CD4-positive, alpha-beta T cell treated with Interleukin-4 for 1 hour (primary cell): ENCODE measurements at places on chromosomes 1 and 21.

DNA sequence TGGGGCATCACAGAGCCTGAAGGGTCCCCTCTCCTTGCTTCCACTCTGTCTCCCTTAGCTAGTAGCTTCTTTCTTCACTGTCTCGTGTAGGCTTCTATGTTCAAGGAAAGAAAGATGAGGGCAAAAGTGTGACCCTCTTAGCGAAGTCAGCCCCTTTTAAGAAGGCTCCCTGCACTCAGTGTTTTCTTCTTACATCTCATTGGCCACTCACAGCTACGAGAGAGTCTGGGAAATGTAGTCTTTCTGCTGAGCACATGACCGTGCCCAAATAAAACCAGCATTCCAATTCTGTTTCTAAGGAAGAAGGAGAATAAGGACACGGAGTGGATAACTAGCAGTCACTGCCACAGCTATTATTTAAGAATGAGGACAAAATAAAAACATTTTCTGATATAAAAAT is 104.9 kb upstream of the TNR start:
- no peak for DNase-seq

DNA sequence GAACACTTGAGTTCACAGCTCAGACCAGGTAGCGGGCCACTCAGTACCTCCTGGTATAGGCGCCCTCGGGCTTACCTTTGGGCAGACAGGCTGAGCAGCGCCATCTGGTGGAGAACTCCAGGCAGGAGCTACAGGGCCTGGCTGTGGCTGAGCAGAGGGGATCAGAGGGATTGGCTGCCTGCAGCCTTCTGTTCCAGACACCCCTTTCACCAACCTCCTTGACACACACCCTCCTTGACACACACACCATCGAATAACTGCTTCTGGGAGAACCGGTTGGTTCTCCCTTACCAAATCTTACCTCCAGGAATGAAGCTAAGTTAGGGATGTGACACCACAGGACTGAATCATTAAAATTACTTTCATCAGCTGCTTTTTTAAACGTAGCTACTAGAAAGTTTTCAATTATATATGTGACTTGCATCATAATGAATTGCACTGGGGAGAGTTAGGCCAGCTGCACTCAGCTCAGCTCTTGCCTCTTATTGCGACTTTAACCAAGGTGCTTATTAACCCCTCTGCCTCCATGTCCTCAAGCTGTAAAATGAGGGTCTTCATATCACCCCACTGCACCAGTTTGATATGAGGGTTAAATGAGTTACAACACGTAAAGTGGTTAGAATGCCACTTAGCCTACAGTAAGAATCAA is 6.6 kb downstream of the LIN28A start:
- DNase-seq: peak; percentile 85

- no peak for DNase-seq
Observed at GRCh38 chr1:235424092-235424491, 56.9 kb downstream of the TBCE start.

- DNase-seq: no peak
Observed at GRCh38 chr1:3211582-3212375, 142.8 kb downstream of the PRDM16 start.

GRCh38 chr1:41286486-41286885 is 44.4 kb upstream of the SCMH1 start:
- no peak for DNase-seq

DNA sequence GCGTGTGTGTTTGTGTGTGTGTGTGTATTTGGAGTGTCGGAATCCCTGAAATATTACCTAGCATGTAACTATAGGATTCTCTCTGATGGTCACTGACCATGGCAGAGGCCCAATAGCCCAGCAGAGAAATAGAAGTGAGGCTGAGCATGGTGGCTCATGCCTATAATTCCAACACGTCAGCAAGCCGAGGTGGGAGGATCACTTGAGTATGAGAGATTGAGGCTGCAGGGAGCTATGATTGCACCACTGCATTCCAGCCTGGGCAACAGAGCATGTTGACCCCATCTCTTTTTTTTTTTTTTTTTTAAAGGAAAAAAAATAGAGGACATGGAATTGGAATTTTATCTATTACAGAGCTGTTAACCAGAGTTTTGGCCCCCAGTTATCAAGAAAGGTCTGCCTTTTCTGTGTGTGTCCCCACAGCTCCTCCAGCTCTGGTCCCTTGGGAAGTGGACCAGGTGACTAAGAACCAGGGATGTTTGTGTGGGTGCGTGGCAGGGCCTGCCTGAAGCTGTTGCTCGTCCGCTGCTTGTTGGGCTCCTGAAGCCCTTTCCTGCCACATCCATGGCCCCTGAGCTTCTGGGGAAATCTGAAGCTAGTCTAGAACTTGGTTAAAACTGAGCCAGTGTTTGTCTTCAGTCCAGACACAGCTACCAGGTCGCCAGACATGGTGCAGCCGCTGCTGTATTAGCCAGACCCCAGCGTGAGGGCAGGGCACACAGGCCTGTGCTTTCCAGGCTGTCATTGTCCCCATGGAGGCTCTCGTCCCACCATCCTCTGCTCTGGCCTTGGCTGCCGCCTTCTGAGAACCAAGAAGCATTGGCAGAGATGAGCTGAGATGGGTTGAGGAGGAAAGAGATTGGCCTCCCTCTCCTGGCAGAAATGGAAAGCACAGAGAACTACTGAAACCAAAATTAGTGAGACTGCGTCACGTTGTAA is 25.5 kb downstream of the CAPN9 start:
- DNase-seq: no peak

- DNase-seq: no peak
Observed at GRCh38 chr1:25161981-25162380, 70.3 kb downstream of the SYF2 start.

DNA sequence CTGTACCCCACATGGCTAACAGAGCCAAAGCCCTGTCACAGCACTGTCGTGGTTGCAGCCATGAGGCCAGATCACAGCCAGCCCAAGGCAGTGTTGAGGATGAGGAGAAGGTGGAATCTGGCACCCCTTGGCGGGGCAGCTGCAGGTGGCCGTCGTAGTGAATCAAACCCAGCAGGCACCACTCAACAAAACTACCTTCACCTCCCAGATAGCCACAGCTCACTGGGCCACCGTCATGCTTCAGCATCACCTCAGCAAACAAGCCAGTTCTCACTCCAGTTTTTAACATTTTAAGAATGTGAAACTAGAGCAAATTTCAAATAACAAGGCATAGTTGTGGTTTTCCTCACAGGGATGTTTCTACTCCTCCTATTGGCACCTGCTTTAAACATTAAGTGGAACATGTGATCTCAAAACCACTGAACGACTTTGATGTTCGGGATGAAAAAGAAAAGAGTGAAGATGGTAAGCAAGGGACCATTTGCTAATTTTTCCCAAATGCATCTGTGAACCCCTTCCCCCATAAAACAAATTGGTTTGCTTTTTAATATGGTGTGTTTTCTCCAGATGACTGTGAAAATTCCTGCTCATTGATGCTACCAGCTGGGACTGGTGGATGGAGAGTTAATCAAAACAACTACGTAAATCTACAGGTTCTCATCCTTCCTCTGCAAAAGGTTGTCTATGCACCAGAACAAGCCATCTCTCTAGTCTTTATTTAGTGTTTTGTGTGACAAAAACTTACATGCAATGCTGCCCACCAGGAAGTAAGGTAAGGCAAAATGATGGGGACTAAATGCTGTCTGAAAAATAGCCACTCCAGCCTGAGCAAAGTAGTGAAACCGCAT is 45.5 kb downstream of the TOR1AIP2 start:
- DNase-seq: peak; percentile 34
